Effector memory CD4-positive, alpha-beta T cell (primary cell): ENCODE measurements at places on chromosomes 13 and 19.

DNA sequence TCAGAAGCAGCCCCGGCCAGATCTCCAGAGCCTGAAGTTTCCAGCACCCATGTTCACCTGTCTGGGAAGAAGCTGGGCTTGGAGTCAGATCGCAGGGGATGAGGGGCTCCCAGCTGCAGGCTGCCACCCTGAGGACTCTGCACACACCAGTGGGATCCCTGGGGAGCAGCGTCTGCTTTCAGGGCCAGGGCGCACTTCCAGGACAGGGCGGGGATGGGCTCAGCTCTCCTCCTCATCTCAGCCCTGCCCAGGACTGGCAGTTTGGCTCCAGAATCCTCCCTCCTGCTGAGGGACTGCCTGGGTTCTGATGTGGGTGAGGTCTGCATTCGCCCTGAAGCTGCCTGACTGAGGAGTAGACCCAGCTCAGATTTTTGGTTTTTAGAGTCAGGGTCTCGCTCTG, 3.5 kb downstream of the SLC7A9 start:
- H3K36me3 ChIP-seq, result no peaks in the 10 kb centered on the region
- no peak overlapping the region for H3K4me3 ChIP-seq
- no peak for DNase-seq
- H3K27me3 ChIP-seq, result no peaks in the 10 kb centered on the region
- no peaks in the 10 kb centered on the region for H3K4me1 ChIP-seq
- no peak overlapping the region for H3K27ac ChIP-seq

GRCh38 chr13:21059641-21060337, 1.6 kb downstream of the LATS2 start:
- no peaks in the 10 kb centered on the region for H3K4me1 ChIP-seq
- no peaks in the 10 kb centered on the region for H3K36me3 ChIP-seq
- peaks cover 16% of the 10 kb centered on the region for H3K27me3 ChIP-seq
- H3K4me3 ChIP-seq, result peak overlapping the region; percentile 86
- no peak overlapping the region for H3K27ac ChIP-seq
- DNase-seq, result no peak

GRCh38 chr19:9070066-9070465, 16.8 kb upstream of the OR1M1 start:
- H3K4me1 ChIP-seq, result no peaks in the 10 kb centered on the region
- no peak overlapping the region for H3K27ac ChIP-seq
- no peaks in the 10 kb centered on the region for H3K36me3 ChIP-seq
- no peak for DNase-seq
- H3K27me3 ChIP-seq, result no peaks in the 10 kb centered on the region

GRCh38 chr13:112697756-112698655, 8.2 kb downstream of the ATP11A start:
- no peak overlapping the region for H3K27ac ChIP-seq
- DNase-seq, result no peak
- no peak overlapping the region for H3K4me3 ChIP-seq
- H3K4me1 ChIP-seq, result peaks cover 5% of the 10 kb centered on the region
- no peaks in the 10 kb centered on the region for H3K36me3 ChIP-seq

GRCh38 chr13:21849323-21849722, 178.4 kb downstream of the FGF9 start:
- H3K4me1 ChIP-seq, result no peaks in the 10 kb centered on the region
- no peak overlapping the region for H3K27ac ChIP-seq
- no peaks in the 10 kb centered on the region for H3K36me3 ChIP-seq
- DNase-seq, result peak; percentile 2
- H3K27me3 ChIP-seq, result no peaks in the 10 kb centered on the region

DNA sequence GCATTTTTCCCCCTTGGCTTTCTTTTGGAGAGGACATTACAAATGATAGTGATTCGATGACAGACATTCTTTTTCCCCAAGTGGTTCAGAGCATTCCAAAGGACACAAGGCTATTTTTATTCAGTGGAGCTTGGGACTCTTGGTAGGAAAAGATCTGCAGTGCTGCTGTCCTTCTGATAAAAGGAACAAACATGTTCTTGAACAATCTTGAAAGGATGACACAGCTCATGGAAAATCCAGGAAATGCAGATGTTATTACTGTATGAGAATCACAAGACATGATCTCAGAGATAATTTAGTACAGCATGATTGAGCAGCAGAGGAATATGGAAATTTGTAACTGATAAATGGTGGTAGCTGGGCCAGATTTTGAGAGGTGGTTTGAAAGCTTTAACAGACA, 96.2 kb upstream of the RFC3 start:
- no peaks in the 10 kb centered on the region for H3K36me3 ChIP-seq
- no peak overlapping the region for H3K27ac ChIP-seq
- no peak for DNase-seq
- no peak overlapping the region for H3K4me3 ChIP-seq
- H3K27me3 ChIP-seq, result no peaks in the 10 kb centered on the region
- no peaks in the 10 kb centered on the region for H3K4me1 ChIP-seq

DNA sequence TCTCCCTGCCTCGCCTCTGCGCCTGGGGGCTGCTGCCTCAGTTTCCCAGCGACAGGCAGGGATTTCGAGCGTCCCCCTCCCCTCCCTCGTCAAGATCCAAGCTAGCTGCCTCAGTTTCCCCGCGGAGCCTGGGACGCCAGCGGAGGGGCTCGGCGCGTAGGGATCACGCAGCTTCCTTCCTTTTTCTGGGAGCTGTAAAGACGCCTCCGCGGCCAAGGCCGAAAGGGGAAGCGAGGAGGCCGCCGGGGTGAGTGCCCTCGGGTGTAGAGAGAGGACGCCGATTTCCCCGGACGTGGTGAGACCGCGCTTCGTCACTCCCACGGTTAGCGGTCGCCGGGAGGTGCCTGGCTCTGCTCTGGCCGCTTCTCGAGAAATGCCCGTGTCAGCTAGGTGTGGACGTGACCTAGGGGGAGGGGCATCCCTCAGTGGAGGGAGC, 722 bp upstream of the ICAM1 start:
- peak overlapping the region; percentile 72 for H3K4me3 ChIP-seq
- H3K27ac ChIP-seq, result peak overlapping the region; percentile 77
- H3K36me3 ChIP-seq, result peaks cover 6% of the 10 kb centered on the region
- H3K27me3 ChIP-seq, result no peaks in the 10 kb centered on the region

DNA sequence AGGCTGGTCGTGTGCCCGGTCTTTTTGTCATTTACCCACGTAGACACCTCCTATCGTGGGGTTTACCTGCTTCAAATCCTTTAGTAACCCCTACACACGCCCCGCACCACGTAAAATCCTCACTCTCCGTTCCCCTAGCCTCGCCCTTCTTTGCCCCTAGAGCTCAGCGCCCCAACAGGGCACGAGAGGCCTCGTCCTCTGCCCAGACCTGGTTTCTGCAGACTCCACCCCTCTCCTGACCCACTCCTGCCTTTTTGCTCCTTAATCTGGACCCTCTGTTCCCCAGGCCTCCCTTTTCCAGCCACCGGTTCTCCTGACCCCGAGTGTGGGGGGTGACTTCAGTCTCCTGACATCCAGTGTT, 412 bp downstream of the ZNF528 start:
- no peaks in the 10 kb centered on the region for H3K27me3 ChIP-seq
- H3K27ac ChIP-seq, result peak overlapping the region; percentile 46
- no peak for DNase-seq
- peak overlapping the region; percentile 80 for H3K4me3 ChIP-seq
- H3K4me1 ChIP-seq, result no peaks in the 10 kb centered on the region

GRCh38 chr13:95184317-95184716, 116.9 kb downstream of the ABCC4 start:
- no peak for DNase-seq
- no peaks in the 10 kb centered on the region for H3K36me3 ChIP-seq
- no peaks in the 10 kb centered on the region for H3K27me3 ChIP-seq
- peaks cover 14% of the 10 kb centered on the region for H3K4me1 ChIP-seq
- H3K27ac ChIP-seq, result no peak overlapping the region

GRCh38 chr13:81563091-81563490, 1222.2 kb upstream of the SPRY2 start:
- no peak overlapping the region for H3K27ac ChIP-seq
- no peaks in the 10 kb centered on the region for H3K4me1 ChIP-seq
- no peak for DNase-seq
- H3K36me3 ChIP-seq, result no peaks in the 10 kb centered on the region
- no peak overlapping the region for H3K4me3 ChIP-seq
- no peaks in the 10 kb centered on the region for H3K27me3 ChIP-seq

DNA sequence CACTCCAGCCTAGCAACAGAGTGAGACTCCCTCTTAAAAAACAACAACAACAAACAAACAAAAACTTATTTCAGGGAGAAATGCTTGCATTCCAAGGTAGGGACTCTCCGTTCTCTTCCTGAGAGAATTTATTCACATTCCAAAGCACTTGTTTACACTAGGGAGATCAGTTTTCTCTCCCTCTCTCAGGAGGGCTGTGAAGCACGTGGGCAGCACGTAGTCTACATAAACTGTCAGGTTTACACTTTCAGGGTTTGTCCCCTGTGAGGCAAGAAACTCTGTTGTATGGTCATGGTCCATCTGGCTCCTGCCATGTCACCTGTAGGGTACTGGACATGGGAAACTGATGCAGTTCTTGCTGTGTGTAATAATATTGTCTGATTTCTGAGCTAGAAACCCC, 31.6 kb downstream of the WDR87 start:
- no peak overlapping the region for H3K4me3 ChIP-seq
- no peaks in the 10 kb centered on the region for H3K4me1 ChIP-seq
- H3K27me3 ChIP-seq, result no peaks in the 10 kb centered on the region
- no peak overlapping the region for H3K27ac ChIP-seq
- DNase-seq, result no peak

GRCh38 chr19:5664515-5664914, 15.8 kb downstream of the MICOS13 start:
- H3K4me3 ChIP-seq, result no peak overlapping the region
- H3K4me1 ChIP-seq, result no peaks in the 10 kb centered on the region
- H3K27me3 ChIP-seq, result no peaks in the 10 kb centered on the region
- H3K36me3 ChIP-seq, result peaks cover 90% of the 10 kb centered on the region
- no peak overlapping the region for H3K27ac ChIP-seq

DNA sequence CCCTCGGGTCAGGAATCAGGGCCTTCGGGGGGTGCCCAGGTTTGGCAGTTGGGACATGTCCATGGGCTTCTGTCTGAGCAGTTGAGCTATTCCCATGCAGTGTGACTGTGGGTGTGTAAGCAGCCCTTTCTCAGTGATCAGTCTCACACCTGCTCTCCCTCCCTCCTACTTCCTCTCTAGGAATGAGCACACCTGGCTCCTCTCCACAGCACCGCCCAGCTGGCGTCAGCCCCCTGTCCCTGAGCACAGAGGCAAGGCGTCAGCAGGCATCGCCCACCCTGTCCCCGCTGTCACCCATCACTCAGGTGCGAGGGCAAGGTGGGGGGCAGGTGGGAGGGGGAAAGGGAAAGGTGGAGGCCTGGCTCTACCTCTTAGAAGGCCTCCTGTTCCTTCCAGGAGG, 25.9 kb downstream of the COMP start:
- H3K36me3 ChIP-seq, result no peaks in the 10 kb centered on the region
- no peak for DNase-seq
- no peaks in the 10 kb centered on the region for H3K4me1 ChIP-seq
- no peak overlapping the region for H3K4me3 ChIP-seq
- no peak overlapping the region for H3K27ac ChIP-seq

GRCh38 chr13:96252903-96253302, 163.0 kb downstream of the HS6ST3 start:
- DNase-seq, result no peak
- no peaks in the 10 kb centered on the region for H3K27me3 ChIP-seq
- no peaks in the 10 kb centered on the region for H3K4me1 ChIP-seq
- no peak overlapping the region for H3K4me3 ChIP-seq
- H3K36me3 ChIP-seq, result no peaks in the 10 kb centered on the region
- no peak overlapping the region for H3K27ac ChIP-seq

- DNase-seq, result no peak
- H3K4me1 ChIP-seq, result no peaks in the 10 kb centered on the region
- H3K36me3 ChIP-seq, result no peaks in the 10 kb centered on the region
- H3K27ac ChIP-seq, result no peak overlapping the region
Measured at GRCh38 chr13:71672512-71672911, 194.5 kb downstream of the DACH1 start.

GRCh38 chr13:36552334-36552733, 120.0 kb downstream of the CCNA1 start:
- no peak overlapping the region for H3K27ac ChIP-seq
- no peak overlapping the region for H3K4me3 ChIP-seq
- H3K36me3 ChIP-seq, result no peaks in the 10 kb centered on the region
- no peaks in the 10 kb centered on the region for H3K4me1 ChIP-seq
- H3K27me3 ChIP-seq, result no peaks in the 10 kb centered on the region
- no peak for DNase-seq

- DNase-seq, result no peak
- no peaks in the 10 kb centered on the region for H3K36me3 ChIP-seq
- no peaks in the 10 kb centered on the region for H3K27me3 ChIP-seq
- H3K27ac ChIP-seq, result no peak overlapping the region
- no peaks in the 10 kb centered on the region for H3K4me1 ChIP-seq
Measured at GRCh38 chr19:418761-419671, 10.1 kb upstream of the C2CD4C start.
